ENCODE measurements at places on chromosomes 6 and 20.
A peak's percentile ranks its signal among the peaks of the same experiment; 100 is the strongest.

DNA sequence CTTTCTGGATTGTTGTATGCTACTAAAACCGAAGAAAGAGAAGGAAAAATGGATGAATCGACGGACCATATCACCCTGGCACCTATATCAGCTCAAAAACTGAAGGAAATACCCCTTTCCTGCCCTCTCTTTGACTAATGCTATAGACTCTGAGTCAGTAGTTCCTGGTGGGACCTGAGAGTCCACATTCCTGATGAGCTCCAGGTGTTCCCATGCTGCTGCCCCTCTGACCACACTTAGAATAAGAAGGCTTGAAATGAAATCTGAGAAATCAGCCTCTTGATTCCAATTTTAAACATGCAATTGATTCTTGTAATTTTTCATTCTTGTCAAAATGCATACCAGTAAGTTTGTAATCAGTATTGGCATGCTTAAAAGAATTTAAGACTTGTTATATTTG, 75.2 kb downstream of the PRL start:
- no peak for DNase-seq

DNA sequence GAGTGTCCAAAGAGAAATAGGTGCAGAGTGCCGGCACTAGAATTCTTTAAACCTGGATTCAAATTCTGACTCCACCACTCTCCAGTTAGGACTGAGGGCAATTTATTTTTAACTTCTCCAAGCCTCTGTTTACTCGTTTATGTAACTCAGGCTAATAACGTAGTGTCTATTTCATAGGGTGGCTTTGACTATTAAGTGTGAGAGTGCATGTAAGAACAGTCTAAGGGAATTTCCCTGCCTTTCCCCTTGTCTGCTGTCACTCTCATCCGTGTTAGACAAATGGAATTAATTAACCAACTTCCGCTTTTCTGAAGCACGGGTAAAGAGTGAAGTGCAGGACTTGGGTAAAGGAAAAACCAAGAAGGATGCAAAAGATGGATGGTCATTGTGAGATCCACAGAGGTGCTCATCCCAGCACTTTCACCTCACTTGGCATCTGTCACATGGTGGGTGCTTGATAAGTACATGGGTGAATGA, 4.1 kb upstream of the ZKSCAN8 start:
- no peak for DNase-seq

- DNase-seq = no peak
Measured at GRCh38 chr20:33796263-33796906, 14.8 kb upstream of the CHMP4B start.

GRCh38 chr6:39224523-39225182, 4.6 kb downstream of the KCNK5 start:
- DNase-seq = no peak

- DNase-seq = no peak
Measured at GRCh38 chr6:16766836-16767745, 5.8 kb upstream of the ATXN1 start.

DNA sequence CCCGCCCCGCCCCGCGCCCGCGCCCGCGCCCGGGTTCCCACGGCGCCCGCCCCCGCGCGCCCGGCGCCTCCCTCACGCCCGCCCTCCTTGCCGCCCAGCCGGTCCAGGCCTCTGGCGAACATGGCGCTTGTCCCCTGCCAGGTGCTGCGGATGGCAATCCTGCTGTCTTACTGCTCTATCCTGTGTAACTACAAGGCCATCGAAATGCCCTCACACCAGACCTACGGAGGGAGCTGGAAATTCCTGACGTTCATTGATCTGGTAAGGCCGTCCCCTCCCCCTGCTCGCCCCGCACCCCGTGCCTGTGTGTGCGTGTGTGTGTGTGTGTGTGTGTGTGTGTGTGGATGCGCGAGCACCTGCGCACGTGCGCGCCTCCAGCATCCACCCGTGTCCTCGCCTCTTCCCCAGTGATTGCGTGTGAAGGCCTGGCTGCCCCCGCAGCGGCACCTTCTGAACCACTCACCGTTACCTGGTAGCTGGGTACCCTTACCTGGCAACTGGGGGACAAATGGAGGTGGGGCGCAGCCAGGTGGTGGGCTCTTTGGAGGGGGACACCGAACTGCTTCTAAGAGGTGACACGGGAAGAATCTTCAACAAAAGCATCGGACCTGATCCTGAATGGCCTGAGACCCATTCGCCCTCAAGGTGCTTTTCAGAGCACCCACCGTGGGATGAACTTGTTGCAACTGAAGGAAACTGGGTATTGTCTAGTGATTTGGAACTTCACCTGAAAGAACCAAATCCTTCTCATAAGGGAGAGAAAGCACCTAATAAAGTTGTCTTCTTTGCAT, at the start of gene AIG1:
AIG1 (plus strand) TSS at position 84 of the 791 bp plus-strand sequence; CDS start at position 121, 37 bp downstream.
- DNase-seq = peak; percentile 36

- DNase-seq = no peak
Measured at GRCh38 chr20:10949930-10950783, 276.4 kb upstream of the JAG1 start.

DNA sequence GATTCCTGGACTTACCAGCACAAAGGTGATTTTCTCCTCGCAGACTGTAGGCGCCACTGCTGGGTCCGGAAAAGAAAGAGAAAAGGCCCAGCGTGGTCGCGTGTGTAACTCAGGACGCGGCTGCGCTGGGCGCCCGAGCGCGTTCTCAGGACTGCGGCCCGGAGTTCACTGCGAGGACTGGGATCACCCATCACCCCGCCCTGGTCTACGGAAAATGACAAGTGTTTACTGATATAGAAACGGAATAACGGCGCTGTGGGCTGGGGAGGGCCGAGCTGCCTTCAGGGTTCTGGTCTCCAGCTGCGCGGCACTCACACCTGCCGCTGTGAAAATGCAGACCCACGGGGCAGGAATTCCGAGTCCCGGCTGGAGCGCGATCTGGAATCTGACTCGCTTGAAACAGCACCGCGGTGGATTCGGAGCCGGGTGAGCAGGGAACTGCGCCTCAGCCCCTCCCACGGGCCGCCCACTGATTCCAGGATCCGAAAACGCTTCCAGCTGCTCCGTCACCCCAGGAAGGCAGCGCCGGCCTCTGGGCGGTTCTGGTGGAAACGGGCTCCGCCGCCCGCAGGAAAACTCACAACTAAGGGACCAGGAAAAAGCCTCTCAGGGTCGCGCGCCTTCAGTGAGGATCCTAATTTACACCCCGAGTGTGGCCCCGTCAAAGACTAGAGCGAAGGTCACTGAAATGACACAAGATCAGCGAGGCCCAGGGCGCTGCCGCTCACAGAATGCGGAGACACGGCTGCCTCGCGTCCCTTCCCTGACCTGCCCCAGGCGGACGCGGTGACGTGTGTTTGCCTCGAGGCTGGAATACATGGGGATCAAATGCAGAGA, 34.5 kb downstream of the HLA-A start:
- peak; percentile 14 for DNase-seq

DNA sequence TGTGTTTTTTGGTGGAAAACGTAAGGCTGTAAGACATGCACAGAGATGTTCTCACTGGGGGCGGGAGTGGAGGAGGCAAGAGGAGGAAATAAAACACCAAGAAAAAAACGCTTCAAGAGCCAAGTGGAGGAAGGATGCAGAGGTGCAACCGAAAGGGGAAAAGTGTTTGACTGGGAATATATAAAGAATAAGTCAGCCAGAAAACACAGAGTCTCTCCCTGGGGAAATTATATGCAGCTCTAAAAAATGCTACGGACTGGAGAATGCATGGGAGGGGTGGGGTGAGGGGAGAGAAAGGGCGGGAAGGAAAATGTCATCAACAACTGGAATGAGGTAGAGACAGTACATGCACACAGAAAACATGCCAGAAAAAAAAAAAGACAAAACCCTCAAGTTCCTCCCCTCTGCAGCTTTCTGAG, 133.5 kb downstream of the SCML4 start:
- DNase-seq = no peak

- DNase-seq = no peak
Measured at GRCh38 chr20:43723735-43724134, 3.1 kb downstream of the GTSF1L start.

- DNase-seq = no peak
Measured at GRCh38 chr6:137024237-137024990, 20.4 kb downstream of the IL20RA start.

DNA sequence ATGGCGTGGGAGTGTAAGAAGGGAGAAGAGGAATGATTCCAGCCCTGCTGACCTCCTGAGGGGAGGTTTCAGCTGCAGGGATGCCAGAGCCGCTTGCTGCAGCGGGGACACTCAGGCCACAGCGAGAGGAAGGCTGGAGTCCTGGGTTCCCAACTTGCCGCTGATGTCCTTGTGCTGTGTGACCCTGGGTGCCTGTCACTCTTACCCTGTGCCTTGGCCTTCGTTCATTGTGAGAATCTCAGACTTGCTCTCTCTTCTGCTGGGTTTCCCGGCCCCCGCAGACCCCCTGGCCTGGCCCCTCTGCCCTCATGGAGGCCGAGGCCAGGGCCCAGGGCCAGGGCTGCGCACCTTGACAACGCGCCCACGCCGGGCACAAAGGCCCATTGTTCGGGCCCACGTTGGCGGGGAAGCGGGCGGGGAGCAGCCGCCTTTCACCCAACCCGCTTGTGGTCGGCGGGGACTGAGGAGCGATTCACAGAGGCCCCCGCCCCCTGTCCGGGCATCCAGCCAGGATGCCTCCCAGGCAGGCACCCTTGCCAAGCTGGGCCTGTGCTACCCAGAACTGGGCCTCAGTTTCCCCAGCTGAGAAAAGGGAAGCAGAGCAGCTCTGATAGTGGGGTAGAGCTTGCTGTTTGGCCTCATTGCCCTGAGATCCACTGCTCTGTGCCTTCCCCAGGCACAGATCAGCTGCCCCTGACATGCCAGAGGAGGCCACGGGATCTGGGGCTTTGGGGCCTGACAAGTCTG, 52.4 kb downstream of the CEBPB start:
- DNase-seq = no peak

DNA sequence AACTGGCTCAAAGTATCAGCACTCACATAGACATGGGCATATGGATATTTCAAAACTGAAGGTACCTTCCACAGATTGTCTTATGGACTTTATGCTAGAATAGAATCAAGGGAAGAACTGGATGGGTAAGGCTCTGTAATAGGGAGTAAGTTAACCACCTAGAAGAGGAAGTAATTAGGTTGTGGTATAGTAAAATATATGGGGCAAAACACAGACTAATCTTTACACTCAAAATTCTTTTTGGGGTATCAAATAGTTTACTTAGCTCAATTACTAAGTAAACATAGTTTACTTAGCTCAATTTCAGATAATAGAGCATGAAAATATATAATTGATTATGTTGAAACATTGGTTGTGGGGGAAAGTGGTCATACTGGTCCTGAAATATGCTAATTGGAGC, 94.2 kb upstream of the ATXN1 start:
- no peak for DNase-seq

DNA sequence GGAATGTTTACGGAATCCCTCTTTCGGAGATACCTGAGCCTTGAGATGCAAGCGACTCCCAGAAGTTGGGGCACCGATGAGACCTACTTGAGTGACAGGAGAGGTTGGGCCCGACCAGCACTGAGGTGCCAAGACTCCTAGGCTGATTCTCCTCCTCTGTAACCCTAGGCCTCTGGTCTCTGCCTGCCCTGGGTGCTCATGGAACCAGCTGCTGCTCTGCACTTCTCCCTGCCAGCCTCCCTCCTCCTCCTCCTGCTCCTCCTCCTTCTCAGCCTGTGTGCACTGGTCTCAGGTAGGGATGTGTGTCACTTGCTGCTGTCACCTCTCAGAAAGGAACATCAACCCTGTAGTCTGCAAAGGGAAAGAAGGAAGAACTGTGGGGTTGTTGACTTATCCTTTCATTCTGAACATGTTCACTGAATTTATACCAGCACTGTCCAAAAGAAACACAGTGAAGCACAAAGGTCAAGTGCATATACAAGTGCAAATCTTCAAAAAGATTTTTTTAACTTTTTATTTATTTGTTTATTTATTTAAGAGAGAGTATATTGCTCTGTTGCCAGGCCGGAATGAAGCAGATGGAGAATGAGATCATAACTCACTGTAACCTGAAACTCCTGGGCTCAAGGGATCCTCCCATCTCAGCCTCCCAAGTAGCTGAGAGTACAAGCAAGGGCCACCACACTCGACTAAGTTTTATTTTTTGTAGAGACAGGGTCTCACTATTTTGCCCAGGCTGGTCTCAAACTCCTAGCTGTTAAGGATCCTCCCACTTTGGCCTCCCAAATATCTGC, 913 bp downstream of the BTN2A2 start:
- no peak for DNase-seq
